Activated naive CD4-positive, alpha-beta T cell treated with anti-CD3 and anti-CD28 coated beads, Interleukin-2, amount 50 U/mL, for 72 hours (primary cell): ENCODE measurements at places on chromosomes 12 and 14.

GRCh38 chr12:104219908-104220404, 4.4 kb downstream of the TXNRD1 start:
- DNase-seq, result peak; percentile 71

DNA sequence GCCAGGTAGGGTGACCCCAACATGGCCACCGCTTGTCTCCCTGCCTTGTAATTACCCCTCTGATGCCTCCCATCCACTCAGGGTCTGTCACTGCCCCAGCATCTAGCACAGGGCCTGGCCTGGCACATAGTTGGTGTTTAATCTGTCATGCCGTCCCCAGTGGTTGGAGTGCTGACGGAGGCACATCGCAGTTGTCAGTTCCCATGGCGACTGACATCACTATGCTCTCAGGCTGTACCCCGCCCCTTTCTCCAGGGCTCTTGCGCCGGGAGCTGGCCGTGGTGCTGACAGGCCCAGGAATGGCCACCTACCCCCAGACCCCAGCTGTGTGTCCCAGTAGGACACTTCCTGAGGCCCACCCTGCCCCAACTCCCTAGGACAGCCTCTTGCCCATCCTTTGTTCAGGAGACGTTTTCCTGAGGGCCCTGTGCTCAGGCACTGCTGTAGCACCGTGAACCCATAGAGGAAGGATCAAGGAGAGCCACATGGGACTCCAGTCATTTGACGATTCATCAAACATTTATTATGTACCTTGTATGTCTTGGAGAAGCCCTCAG, 23.0 kb downstream of the FAM222A start:
- DNase-seq, result peak; percentile 43

- DNase-seq, result no peak
Measured at GRCh38 chr12:104454997-104455396, 1.8 kb upstream of the CHST11 start.

DNA sequence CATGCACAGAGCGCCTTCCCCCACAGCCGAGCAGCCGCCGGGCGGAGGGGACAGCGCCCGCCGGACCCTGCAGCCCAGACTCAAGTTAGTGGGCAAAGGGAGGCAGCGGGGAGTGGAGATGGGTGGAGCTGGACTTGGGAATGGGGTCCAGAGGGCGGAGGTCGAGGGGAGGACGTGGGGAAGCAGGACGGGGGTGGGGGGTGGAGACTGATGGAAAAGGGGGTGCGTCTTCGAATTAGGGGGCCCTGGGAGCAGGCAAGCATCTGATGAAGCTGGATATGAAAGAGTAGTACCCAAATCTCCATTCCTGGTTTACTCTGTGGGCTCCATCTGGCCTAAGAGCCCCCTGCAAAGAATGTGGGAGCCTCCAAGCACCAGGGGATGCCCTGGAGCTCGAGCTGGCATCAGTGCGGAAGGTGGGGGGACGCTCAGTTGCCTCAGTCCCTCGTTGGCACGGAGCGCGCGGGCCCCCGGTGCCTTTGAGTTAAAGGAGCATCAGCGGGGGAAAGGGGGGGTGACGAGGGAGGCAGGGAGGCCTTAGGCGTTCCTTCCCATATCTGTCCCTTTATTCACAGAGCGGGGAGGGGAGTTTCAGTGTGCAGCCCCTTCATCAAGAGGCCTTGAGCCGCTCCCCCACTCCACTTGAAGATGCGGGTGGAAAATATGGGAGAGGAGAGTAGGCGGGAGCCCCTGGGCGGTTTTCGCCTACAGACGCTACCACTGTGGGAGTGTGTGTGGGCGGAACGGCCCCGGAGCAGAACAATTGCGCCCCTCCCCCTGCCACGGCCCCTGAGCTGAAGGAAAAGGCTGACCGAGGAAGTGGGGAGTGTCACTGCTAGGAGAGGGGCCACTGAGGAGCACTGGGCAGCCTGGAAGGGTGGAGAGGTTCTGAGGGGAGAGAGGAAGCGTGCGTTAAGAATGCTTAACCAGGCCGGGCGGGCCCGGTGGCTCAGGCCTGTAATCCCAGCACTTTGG, 644 bp downstream of the NAB2 start:
- no peak for DNase-seq

- DNase-seq, result no peak
Measured at GRCh38 chr12:123264642-123265041, 7.0 kb downstream of the CDK2AP1 start.

DNA sequence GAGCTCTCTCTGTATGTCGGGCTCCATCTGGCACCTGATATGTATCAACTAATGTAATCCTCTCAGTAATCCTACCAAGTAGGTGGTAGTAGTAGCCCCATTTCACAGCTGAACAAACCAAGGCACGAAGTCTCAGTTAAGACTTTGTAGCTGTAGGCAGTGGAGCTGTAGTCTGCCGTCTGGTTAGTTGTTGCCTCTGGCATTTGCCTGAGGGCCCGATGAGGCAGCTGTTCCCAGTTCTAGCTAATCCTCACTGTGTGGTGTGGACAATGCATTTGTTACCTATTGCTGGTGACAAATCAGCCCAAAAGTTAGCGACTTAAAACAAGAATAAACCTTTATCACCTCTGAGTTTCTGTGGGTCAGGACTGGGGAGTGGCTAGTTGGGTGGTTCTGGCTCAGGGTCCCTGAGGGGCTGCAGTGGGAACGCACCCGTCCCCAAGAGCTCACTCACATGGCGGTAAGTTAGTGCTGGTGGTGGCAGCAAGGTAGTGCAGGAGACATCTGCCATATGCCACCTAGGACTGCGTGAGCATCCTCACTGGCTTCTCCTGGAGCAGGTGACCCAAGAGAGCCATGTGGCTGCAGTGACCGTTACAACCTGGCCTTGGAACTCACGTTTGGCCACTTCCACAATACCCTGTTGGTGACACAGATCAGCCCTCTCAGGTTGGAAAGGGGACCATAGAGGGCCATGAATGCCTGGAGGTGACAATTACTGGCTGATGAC, 5.6 kb downstream of the AACS start:
- DNase-seq, result no peak

DNA sequence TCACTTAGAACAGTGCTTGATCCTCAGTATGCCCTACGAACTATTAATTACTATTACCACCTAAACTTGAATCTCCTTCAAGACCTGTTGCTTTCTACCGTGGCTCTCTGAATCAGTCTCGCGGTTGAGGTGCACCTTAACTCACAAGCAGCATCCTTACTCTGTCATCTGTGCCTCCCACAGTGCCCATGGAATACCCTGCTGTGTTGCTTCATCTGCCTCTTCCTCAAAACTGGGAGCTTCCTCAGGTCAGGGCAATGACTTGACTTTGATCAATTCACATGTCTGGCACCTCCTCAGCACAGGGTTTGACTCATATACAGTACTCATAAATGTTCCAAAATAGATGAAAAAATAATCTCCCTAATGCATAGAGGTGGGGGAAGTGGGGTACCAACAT, 305.9 kb downstream of the NUAK1 start:
- DNase-seq, result no peak

DNA sequence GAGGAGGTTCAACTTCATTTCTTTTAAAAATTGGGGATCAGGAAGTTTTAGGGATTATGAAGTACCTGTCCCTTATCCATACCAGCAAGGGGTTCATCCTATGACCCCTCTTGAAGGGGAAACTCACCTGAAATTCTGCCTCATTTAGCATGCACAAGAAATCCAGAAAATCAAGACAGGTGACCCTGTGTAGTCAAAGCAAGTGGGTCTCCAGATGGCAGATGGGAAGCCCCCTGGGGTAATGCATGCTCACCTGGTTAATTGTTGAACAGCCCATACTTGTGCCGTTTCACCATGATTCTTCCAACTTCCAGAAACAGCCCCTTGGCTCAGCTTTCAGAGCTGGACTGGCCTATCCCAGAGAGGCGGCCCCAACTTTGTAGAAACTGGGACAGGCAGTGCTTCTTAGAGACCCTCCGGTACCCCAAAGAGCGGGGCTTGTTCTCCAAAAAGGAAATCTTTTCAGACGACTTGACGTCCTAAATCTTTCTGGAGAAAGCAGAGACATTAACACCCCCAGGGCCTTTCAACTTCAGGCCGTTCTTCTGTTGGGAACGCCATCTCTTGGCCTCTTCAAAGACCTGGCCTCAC, 66.3 kb upstream of the ESRRB start:
- DNase-seq, result no peak

GRCh38 chr14:89461256-89461655, 44.2 kb upstream of the FOXN3 start:
- no peak for DNase-seq

- no peak for DNase-seq
Measured at GRCh38 chr14:105213361-105213760, 32.2 kb upstream of the NUDT14 start.

- no peak for DNase-seq
Measured at GRCh38 chr14:93323600-93324174, 9.1 kb downstream of the BTBD7 start.

DNA sequence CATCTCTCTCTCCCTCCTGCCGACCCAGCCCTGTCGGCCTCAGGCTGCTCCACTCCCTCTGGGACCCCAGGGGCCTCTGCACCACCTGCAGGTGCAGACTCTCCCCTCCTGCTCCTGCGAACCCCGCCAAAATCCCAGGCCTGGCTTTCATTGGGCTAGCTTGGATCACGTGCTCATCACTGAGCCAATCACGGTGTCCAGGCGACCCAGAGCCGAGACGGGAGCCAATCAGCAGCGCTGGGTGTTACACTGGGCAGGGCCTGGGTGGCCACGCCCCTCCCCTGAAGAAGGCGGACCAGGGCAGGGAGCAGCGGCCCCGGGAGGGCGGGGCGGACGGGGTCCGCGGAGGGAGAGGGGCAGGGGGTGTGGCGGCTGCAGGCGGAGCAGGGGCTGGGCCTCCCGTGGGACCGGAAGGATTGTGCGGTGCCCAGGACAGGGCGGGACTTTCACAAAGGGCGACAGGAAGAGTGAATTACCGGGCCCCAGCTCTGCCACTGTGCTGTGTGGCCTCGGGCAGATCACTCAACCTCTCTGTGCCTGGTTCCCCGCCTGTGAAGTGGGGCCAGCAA, 66.6 kb upstream of the FBRSL1 start:
- DNase-seq, result no peak

GRCh38 chr14:101758913-101759593, 2.5 kb upstream of the PPP2R5C start:
- no peak for DNase-seq

DNA sequence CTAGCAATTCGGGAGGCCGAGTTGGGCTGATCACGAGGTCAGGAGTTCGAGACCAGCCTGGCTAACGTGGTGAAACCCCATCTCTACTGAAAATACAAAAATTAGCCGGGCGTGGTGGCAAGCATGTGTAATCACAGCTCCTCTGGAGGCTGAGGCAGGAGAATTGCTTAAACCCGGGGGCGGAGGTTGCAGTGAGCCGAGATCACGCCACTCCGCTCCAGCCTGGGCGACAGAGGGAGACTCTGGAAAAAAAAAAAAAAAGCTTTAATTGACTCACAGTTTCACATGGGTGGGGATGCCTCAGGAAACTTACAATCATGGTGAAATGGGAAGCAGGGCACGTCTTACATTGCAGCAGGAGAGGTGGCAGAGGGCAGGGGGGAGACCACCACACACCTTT, 30.6 kb upstream of the SLC2A3 start:
- DNase-seq, result no peak

- peak; percentile 25 for DNase-seq
Measured at GRCh38 chr14:24279301-24280186, 8.1 kb upstream of the RABGGTA start.

DNA sequence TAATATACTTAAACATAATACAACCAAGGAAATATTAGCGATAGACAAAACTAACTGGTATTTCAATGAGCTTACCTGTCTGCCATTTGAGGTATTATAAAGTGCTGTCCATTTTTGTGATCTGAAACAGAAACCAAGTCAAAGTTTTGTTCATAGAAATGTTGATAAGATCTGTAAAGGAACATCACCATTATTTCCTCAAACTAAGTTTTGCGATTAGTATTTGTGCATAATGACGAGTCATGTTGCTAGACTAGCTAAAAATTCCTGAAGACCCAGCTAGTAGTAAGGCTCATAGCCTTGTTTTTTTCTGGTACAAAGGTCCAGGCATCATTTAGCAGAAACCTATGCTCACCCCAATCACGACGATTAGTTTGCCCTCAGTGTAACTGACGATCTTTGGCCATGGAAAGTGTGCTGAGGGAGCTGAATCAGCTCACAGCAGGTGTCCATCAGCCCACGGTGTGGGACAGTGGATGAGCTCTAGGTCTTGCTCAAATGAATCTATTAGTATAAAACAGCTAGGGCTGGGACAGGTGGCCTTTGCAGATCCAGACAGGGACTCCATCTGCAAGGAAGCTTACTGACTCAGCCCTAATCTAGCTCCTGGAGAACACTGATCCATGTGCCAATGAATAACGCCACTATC, 28.7 kb downstream of the GIT2 start:
- DNase-seq, result no peak

GRCh38 chr14:75568140-75568539, 10.3 kb upstream of the FLVCR2 start:
- no peak for DNase-seq

- DNase-seq, result no peak
Measured at GRCh38 chr12:8960176-8960575, 10.7 kb upstream of the M6PR start.

GRCh38 chr12:118436986-118437385, 60.6 kb downstream of the SUDS3 start:
- DNase-seq, result no peak

DNA sequence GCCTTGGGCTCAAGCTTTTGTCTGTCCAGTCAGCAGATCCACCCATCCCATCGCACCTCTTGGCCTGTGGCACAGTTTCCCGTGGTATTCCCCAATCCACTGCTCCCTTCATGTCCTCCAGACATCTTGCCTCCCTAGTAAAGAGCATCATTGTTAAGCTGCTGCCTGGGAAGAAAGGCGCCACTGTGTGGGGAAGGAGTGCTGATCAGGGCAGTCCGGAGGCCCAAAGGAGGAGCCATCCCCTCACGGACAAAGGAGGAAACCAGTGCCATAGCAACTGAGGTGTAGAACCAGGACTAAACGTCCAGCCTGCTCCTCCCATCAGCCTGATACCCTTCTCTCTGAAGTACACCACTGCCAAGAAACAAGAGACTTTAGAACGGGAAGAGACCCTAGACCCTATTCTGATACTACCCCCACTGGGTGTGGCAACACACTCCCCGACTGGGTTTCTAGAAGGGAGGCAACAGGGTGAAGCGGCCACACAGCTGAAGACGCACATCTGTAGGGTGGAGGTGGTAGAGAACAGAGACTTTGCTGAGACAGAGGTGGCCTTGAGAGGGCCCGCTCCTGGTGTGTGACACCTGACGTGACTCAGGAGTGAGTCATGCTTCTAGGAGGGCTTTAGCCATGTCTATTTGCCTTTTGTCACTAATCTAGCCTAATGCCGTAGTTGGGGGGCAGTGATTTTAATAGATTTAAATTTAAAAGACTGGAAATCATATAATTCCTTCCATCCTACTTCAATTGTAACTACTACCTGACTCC, 185.0 kb downstream of the DPF3 start:
- DNase-seq, result no peak

- DNase-seq, result no peak
Measured at GRCh38 chr12:130100634-130101362, 61.5 kb upstream of the FZD10 start.

DNA sequence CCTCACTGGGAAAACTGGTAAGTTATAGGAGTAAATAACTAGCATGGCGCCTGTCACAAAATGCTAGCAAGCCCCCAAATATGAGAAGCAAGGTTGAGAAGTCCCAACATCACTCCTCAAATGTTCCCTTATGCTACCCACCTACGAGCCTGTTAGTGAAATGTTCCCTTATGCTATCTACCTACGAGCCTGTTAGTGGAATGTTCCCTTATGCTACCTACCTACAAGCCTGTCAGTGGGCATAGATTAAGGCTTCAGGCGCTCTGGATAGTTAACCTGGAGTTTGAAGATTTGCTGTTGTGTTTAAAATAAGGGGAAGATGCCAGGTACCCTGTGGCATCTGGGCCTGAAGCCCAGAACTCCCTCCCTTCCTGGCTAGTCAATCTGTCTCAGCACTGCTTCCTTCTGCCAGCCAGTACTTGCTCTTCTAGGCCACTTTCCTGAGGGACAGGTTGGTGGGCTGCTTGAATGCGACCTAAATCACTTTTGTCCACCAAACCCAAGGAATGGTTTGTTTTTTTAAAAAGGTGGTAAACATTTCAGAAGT, 67.1 kb upstream of the SINHCAF start:
- DNase-seq, result no peak
